ENCODE measurements at places on chromosomes 5 and 9.

DNA sequence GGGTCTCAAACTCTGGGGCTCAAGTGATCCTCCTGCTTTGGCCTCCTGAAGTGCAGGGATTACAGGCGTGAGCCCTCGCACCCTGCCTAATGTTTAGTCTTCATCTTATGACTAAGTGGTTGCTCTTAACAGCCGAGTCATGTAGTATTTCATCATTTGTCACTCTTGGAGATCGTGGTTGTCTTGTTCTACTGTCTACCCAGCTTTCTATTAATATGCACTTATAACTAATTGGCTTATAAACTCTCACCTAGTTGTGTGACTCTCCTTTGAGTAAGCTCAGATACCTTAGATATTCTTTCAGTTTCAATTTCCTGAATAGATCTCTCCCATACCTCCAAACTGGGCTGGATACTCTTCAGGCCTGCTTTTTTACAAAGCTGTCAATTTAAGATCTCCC lies 19.9 kb downstream of the SLC44A1 start:
- DNase-seq: peak; percentile 58

- DNase-seq: no peak
Measured at GRCh38 chr5:30069441-30070263, 1123.8 kb upstream of the CDH6 start.

DNA sequence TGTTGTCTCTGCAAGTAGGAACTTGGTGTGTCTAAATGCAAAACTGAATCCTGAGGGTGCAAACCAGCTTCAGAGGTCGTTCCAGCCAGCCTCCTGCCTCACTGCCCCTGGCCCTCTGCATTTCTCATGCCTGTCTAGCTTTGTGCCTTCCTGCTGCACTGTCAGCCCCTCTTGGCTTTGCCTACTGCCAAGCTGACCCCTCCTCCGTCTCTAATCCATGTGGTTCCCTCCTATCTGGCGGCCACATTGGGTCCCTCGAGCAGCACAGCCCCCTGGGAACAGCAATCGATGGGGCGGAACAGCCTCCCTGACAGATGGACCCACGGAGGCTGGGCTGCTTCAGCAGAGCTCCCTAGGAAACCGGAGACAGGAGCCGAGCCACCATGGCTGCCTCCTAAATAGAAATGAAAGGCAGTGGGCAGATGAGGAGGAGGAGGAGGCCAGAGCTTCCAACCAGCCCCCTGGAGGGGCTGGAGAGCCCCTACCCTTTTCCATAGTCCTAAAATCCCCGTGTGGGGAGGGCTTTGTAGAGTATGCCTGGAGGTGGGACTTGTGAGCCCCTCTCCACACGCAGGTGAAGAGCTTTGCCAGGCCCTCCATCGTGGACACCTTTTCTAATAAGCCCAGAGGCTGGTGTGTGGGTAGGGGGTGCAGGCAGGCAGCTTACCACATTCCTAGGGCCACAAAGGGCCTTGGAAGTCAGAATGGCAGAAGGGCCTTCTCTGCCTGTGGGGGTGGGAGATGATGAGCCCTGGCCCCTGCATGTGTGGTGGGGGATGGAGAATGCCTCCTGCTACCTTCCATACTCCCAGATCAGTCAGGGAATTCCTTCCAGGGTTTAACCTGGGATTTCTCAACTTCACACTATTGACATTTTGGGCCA lies 9.2 kb upstream of the CXXC5 start:
- DNase-seq: no peak

GRCh38 chr5:148639081-148639480 lies 15.2 kb downstream of the HTR4 start:
- DNase-seq: no peak

DNA sequence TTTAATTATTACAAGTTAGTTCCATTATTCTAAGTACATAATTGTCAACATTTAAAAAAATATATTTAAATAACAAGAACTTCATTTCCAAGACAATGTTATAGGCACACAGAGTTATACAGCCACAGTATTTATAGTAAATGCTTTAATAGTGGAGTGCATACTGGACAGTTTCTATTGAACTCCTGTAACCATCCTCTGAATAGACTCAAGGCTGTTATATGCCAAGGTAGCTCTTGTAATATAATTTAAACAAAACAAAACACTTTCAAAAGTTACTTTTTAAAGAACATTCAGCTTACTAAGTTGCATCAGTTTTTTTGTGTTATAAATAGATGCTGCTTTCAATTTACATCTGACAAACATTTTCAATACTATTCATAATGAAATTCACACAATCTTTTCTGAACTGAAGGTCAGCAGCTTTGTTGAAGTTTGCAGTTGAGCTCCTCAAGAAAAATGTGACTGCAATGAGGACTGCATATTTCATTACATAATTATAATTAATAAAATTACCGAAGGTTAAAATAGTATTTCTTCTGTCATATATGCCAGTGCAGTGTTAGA lies 549.9 kb upstream of the CYLC2 start:
- no peak for DNase-seq
